ENCODE measurements at places on chromosomes 7 and 10. TPM values are rescaled to one million over a fixed set of nuclear protein-coding genes. Genes with fewer than 3 reads are reported as not detected.

The ANXA8 gene
- total RNA-seq, result 0.20 TPM

The CLDN3 gene
- total RNA-seq, result not detected

The PTPRN2 gene
- 0.37 TPM for total RNA-seq

The CHAT gene
- not detected for total RNA-seq

The NKX1-2 gene
- not detected for total RNA-seq

The ANXA8L1 gene
- not detected for total RNA-seq

The CALY gene
- total RNA-seq, result not detected

The CALML5 gene
- total RNA-seq, result not detected

The LEP gene
- not detected for total RNA-seq

The CCDC136 gene
- total RNA-seq, result 6.6 TPM

The NKX2-3 gene
- total RNA-seq, result not detected

The PLXDC2 gene
- 0.37 TPM for total RNA-seq

The COL26A1 gene
- not detected for total RNA-seq

The CRPPA gene
- 1.1 TPM for total RNA-seq

The FOXI2 gene
- not detected for total RNA-seq

The STRIP2 gene
- 12.5 TPM for total RNA-seq

The MRC1 gene
- total RNA-seq, result not detected

The KLF14 gene
- 0.37 TPM for total RNA-seq

The TMEM26 gene
- not detected for total RNA-seq

The PSPH gene
- 53.2 TPM for total RNA-seq

The BLNK gene
- total RNA-seq, result not detected

The ACSL5 gene
- total RNA-seq, result 2.6 TPM

The PRRT4 gene
- total RNA-seq, result not detected

The SPDYE3 gene
- total RNA-seq, result not detected

The AGBL3 gene
- 0.73 TPM for total RNA-seq

The PDK4 gene
- total RNA-seq, result 5.5 TPM

The PRF1 gene
- total RNA-seq, result not detected

The DLD gene
- 46.5 TPM for total RNA-seq

The CAV2 gene
- 91.5 TPM for total RNA-seq

The CTAGE6 gene
- 0.59 TPM for total RNA-seq

The COL28A1 gene
- total RNA-seq, result under 0.01 TPM

Data from subcutaneous preadipocyte (primary cell).